ENCODE measurements at places on chromosomes 3 and 15.

- DNase-seq: no peak
Observed at GRCh38 chr3:58789385-58789784, 122.8 kb upstream of the FAM3D start.

DNA sequence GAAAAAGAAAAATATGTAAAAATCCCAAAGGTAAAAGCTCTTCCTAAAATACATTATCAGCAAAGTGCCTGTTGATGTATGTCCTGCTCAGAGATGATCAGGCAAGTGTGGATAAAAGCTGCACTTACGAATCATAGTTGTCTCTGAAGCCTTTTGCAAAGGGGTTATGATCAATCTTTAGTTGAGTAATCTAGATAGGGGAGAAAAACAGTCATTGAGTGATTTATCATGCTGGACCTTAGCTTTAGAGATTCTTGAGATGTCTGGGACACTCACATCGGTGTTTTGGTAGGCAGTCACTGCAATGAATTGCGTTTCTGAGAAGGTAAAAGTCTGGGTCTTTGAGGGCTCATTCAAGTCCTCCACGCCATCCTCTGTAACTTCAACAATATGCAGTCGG lies 3.7 kb downstream of the EOMES start:
- DNase-seq: no peak

- DNase-seq: no peak
Observed at GRCh38 chr3:148074946-148075345, 622.8 kb upstream of the AGTR1 start.

GRCh38 chr15:80087104-80087503 lies 27.6 kb downstream of the ZFAND6 start:
- no peak for DNase-seq

DNA sequence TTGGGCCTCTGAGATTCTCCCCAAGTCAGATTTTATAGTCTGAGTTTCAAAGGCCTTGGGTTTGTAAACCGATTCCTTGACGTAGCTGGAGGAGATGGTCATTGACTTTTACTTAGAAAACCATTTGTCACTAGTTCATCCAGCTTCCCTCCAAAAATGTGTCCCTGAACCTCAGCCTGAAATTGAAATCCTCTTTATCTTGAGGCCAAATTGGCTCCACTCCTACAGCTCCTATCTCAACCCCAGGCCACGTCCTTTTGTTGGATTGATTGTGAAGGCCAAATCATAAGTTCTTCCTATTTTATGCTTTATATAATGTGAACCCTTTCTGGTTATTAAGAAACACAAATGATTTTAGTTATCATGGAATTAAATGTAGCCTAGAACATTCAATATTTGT lies 193.9 kb upstream of the SUCLG2 start:
- DNase-seq: no peak
